Cerebellum (tissue), 4 donors: ENCODE measurements at places on chromosomes 12 and 14. TPM values are rescaled to one million over a fixed set of nuclear protein-coding genes. Genes with fewer than 3 reads are reported as not detected.

Gene HOXC12
- total RNA-seq: not detected

Gene RBP5
- total RNA-seq: 0.27 TPM

Gene RNASE7
- total RNA-seq: not detected

Gene RNASE3
- total RNA-seq: not detected

Gene TMEM132C
- total RNA-seq: 21.4 TPM

Gene MED6
- total RNA-seq: 59.7 TPM

Gene INTS13
- 19.0 TPM for total RNA-seq

Gene LGALS3
- total RNA-seq: 8.3 TPM

Gene SLC17A8
- total RNA-seq: 8.8 TPM

Gene PRIM1
- total RNA-seq: 27.9 TPM

Gene SLC10A1
- not detected for total RNA-seq

Gene SCNN1A
- not detected for total RNA-seq

Gene INHBE
- not detected for total RNA-seq

Gene CMA1
- not detected for total RNA-seq

Gene KRT6A
- total RNA-seq: not detected

Gene CLEC6A
- not detected for total RNA-seq

Gene ANG
- total RNA-seq: 1.5 TPM

Gene GLIPR1L1
- not detected for total RNA-seq

Gene FLVCR2
- 6.4 TPM for total RNA-seq

Gene GPN3
- 9.8 TPM for total RNA-seq

Gene C12orf50
- 0.36 TPM for total RNA-seq

Gene HPD
- total RNA-seq: not detected

Gene CCDC60
- not detected for total RNA-seq

Gene AMDHD1
- 0.54 TPM for total RNA-seq

Gene STAC3
- 0.54 TPM for total RNA-seq

Gene PRIMA1
- 0.73 TPM for total RNA-seq

Gene KRT86
- total RNA-seq: not detected

Gene NEDD8
- 56.8 TPM for total RNA-seq

Gene AKAP6
- 223 TPM for total RNA-seq

Gene CMKLR1
- 1.6 TPM for total RNA-seq

Gene SMCO2
- total RNA-seq: not detected

Gene OXA1L
- total RNA-seq: 46.3 TPM

Gene SLCO1A2
- total RNA-seq: 5.9 TPM

Gene OTX2
- 24.6 TPM for total RNA-seq

Gene PRR4
- total RNA-seq: 8.0 TPM
